H1 (cell line): ENCODE measurements at places on chromosomes 16 and 17.

DNA sequence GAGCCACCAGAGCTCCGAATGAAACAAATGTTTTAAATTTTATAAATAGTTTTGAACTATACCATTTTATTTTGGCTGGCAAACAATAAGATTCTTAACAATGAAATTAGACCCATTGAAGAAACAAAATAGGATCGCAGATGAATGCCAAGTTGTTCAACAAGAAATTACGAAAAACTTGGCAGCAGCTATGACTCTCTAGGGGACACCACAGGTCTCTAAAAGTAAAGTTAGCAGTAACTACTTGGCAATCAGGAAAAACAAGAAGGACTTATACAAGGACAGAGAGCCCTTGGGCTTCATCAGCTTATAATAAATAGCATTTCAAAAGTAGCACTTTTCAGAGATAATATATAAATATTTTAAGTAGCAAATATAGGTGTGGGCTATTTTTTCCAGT is 603.8 kb upstream of the PSMD7 start:
- DNase-seq, result no peak

GRCh38 chr17:79792984-79793923 is 3.6 kb downstream of the CBX8 start:
- DNase-seq, result peak; percentile 66

DNA sequence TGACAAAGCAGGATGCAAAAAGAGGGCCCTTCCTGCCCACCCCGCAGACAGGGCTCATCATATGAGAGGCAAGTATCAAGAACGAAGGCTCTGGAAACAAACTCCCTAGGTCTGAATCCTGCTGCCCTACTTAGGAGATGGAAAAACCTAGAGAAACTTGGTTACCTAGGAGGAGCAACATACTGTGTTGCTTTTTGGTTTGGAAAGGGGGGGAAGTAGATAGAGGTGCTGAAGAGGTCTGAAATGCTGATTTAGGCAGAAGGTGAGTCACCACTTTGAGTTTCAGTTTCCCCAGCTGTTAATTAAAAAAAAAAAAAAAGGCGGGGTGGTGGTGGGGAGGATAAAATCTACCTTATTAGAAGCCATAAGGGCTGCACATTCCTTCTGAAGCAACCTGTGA is 1.5 kb downstream of the N4BP1 start:
- no peak for DNase-seq

GRCh38 chr17:17822189-17822588 is 14.6 kb downstream of the SREBF1 start:
- no peak for DNase-seq
